ENCODE measurements at places on chromosomes 4 and X.

- DNase-seq, result no peak
Measured at GRCh38 chr4:156695163-156695562, 276.4 kb downstream of the PDGFC start.

DNA sequence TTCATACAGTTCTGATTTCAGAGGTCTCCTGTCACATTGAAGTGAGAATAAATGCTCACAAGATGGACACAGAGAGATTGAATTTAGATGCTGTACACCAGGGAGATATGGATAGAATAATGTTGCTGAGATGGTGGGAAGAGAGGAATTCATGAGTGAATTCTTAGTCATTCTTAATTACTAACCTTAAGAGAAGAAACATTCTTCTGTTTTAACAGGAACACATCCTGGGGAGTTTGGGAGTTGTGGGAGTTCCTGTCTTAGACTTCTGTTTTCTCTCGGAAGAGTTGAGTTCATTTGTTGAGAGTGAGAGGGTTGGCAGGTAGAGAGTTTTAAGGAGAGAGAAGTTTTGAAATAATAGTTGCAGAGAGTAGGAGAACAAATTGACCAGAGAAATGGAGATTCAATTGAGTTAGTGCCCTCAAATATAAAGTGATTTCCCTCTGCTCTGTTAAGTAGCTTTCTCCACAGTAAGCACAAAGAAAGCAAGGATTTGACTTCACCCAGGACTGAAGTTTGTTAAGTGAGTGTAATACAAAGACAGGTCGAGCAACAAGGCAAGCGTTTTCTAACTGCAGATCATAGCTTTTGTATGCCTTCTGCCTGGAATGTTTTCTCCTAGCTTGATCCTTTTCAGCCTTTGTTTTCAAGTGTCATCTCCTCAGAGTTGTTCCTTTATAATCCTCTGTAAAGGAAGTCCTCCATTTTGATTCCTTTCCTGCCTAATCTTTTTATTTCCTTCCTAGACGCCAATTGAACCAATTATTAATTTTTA is 205.9 kb downstream of the RAPGEF2 start:
- DNase-seq, result no peak

DNA sequence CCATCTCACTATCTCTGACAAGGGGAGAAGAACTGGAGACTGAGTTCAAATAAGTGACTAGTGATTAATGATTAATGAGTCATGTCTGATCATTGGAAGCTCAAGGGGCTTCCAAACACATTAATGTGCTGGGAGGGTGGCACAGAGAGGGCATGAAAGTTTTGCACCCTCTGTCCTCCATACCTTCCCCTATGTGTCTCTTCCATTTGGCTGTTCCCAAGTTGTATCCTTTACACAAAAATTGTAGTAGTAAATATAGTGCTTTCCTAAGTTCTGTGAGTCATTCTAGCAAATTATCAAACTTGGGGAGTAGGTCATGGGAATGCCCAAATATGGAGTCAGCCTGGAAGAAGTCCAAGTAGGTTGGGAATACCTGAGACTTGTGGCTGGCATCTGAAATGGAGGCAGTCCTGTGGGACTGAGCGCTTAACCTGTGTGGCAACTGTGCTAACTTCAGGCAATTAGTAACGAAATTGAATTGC is 4.1 kb upstream of the FAM200B start:
- DNase-seq, result no peak

GRCh38 chr4:125787707-125788106 is 473.0 kb downstream of the FAT4 start:
- no peak for DNase-seq

- DNase-seq, result no peak
Measured at GRCh38 chr4:188658958-188659522, 519.8 kb downstream of the TRIML1 start.

DNA sequence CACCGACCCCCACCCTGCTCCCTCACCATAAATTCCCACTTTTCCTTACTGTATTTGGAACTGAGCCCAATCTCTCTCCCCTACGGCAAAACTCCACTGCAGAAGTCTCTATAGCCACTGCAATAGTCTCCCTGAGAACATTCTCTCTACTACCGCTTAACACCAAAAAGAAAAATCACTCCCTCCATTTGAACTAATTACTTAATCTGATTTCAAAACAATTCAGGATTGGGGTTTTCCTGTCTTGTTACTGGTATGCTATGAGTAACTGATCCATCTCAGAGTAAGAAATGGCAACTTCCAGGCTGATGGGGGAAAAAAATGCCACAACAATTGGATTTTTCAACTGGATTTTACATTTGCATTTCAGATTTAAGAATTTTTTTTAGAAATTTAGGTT is 5.8 kb downstream of the PAPSS1 start:
- no peak for DNase-seq

DNA sequence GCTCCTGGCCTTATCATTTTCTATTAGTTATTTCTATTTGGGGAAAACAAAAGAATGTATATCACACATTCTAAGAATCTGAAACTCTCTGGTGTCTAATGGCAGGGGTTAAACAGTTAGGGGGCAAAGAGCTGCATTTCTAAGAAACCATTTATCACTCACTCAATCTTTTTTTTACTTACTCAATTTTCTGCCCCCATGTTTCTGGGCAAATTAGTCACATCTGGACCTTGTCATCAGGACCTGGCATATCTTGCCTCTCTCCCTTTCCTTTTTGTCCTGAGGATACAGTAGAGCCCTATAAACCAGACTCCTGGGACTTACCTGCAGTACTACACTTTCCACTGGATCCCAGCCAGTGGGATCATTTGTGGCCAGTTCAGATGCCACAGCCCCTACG is 89.1 kb downstream of the ANXA3 start:
- no peak for DNase-seq

- DNase-seq, result no peak
Measured at GRCh38 chr4:149306537-149306936, 509.1 kb downstream of the IQCM start.

DNA sequence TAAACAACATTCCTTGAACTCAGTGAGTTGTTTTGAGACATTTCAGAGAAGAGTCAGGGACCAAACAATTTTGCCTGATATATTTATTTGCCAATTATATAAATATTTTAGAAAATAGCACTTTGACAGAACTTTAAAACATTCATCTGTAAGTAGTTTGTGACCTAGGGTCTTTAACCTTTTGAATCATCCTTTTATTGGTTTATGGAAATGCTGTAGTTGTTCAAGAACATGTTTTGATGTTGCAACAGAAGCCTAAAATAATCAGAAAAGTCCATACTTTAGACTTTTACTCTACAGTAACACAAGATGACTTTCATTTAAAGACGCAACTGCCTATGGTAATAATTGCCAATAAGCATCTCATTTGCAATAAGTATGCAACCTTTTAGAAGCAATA is 43.0 kb downstream of the CXCL1 start:
- DNase-seq, result no peak

GRCh38 chr4:133136833-133137232 is 12.3 kb upstream of the PCDH10 start:
- no peak for DNase-seq
